ENCODE measurements at places on chromosomes 1 and 21.

DNA sequence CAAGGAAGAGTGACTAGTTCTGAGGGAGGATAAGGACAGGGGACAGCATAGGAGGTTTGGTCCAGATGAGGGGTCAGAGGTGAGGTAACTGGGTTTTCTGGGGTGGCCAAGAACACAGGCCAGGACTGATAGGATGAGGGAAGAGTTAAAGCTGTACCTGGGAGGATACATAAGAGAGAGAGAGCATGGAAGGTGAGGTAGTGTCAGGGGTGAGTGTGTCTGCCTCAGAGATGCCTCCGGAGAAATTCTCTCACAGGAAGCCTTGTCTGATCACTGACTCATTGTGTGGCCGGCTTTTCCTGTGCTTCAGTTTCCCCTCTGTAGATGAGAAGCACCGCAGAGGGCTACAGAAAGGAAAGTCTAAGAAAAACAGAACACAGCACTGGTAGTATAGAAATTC is 40.2 kb downstream of the FASLG start:
- peak; percentile 47 for DNase-seq

GRCh38 chr1:96558635-96559034 is 162.9 kb upstream of the PTBP2 start:
- no peak for DNase-seq

DNA sequence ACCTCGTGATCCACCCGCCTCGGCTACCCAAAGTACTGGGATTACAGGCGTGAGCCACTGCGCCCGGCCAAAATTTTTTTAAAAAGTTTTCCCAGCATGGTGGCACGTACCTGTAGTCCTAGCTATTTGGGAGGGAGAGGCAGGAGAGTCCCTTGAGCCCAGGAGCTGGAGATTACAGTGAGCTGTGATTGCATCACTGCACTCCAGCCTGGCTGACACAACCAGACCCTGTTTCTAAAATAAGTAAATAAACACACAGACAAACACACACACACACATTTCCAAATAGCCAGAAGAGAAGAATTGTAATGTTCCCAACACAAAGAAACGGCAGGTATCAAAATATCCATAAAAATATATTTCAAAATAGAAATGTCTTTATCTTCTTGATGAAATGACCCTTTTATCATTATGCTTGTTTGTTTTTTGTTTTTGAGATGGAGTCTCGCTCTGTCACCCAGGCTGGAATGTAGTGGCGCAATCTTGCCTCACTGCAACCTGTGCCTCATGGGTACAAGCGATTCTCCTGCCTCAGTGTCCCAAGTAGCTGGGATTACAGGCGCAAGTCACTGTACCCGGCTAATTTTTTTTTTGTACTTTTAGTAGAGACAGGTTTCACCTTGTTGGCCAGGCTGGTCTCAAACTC is 9.3 kb downstream of the HES2 start:
- no peak for DNase-seq

DNA sequence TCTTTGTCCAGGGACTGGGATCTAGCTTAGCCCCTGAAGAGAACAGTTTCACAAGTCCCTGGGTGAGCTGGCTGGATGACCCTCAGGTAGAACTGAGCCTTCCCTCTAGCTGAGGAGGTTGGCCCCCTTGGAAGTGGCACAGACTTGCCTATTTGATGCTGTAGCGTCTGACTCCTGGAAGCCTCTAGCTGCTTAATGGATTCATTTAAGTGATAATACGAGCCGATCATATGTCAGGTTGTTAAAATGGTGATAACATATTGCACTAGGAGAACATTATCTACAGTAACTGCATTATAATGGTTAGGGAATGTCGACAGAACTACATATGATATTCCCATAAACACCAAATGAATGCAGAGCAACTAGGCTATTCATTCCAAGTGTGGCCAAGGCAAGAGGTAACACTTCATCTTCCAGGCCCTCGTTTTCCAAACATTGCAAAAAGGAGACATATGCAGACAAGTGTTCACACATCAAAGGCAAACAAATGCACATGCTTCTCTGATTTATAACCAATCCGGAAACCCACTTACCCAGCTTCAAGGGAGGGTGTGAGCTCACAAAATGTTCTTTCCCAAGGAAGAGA is 340.1 kb upstream of the PLXNA2 start:
- DNase-seq: no peak

DNA sequence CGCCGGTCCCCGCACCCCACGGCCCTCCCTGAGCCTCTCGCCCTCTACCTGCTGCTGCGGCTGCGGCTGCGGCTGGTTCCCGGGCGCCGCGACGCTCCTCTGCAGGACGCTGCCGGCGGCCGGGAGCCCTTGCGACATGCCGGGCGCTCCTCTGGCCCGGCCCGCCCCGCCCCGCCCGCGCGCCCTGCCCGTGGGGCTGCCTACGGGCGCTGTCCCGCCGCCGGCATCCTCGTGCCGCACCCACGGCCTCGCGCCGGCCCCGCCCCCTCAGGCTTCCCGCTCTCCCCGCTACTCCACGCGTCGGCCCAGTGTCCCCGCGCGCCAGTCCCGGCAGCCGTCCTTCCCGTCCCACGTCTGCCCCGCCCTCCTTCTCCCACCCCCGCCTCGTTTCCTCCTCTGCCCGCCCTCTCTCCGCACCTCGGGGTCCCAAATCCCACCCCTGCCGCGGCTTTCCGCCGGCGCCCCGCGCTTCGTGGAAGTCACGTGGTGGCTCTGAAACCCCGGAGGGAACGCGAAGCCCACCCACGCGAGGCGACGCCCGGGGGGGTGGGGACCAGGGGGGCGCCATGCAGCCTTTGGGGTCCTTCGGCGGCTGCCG is at the start of gene BATF3:
Gene BATF3, minus strand, starts transcription at position 216 of the 598 bp plus-strand sequence. Its CDS starts 78 bp downstream, at position 138.
- no peak for DNase-seq

GRCh38 chr1:53580739-53581475 is 121.7 kb downstream of the DMRTB1 start:
- DNase-seq: no peak

GRCh38 chr1:45895406-45895805 is 92.0 kb downstream of the MAST2 start:
- DNase-seq: no peak

GRCh38 chr1:110067479-110067892 is 3.0 kb downstream of the ALX3 start:
- DNase-seq: no peak

GRCh38 chr1:93358293-93358692 is 12.6 kb downstream of the DR1 start:
- DNase-seq: no peak

DNA sequence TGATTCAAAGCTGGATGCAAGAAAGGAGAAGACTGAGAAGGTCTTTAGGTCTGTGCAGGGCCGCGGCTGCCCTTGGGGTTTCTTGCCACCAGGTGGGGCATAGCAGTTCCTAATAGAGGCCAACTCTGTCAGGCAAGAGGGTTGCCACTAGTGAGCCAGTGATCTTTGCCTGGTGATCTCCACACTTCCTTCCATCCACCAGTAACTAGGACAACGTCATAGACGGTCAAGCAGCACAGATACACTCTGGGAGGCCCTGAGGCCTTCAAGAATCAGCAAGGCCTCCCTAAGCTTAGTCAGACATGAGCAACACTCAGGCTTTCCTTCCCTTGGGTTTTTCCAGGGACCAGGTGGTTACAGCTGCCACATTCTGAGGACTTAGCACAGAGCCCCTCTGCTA is 32.9 kb upstream of the ATP2B4 start:
- DNase-seq: peak; percentile 23

DNA sequence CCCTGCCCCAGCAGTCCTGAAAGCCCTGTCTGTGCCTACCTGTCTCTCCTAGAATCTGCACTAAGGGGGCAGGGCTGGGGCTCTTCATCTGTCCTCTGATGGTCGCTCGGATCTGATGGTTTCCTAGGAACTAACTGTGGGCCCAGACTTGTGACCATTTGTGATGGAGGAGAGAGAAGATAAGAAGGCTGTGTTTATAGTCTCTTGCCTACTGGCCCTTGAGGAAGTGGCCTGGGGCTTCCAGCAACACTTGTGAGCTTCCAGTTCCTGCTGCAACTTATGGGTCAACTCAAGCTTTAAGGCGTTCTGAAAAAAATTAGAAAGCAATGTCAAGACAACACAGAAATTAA is 53.2 kb upstream of the SYNC start:
- DNase-seq: no peak

- no peak for DNase-seq
Observed at GRCh38 chr1:107251839-107252238, 111.0 kb downstream of the NTNG1 start.

- no peak for DNase-seq
Observed at GRCh38 chr1:234573711-234574299, 36.2 kb downstream of the IRF2BP2 start.

DNA sequence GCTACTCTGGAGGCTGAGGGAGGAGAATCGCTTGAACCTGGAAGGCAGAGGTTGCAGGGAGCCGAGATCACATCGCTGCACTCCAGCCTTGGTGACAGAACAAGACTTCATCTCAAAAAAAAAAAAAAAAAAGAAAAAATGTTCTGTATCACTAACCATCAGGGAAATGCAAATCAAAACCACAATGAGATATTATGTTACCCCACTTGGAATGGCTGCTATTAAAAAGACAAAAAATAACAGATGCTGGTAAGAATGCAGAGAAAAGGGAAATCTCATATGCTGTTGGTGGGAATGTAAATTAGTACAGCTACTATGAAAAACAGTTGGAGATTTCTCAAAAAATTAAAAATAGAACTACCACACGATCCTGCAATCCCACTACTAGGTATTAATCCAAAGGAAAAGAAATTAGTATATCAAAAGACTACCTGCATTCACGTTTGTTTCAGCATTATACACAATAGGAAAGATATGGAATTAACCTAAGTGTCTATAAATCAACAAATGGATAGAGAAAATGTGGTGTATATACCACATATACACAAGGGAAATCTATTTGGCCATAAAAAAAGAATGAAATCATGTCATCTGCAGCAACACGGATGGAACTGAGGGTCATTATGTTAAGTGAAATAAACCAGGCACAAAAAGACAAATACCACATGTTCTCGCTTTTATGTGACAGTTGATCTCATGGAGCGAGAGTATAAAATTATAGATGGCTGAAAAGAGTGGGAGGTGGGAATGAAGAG is 62.6 kb downstream of the ABL2 start:
- DNase-seq: no peak

- DNase-seq: no peak
Observed at GRCh38 chr1:192809307-192810252, 741 bp downstream of the RGS2 start.

DNA sequence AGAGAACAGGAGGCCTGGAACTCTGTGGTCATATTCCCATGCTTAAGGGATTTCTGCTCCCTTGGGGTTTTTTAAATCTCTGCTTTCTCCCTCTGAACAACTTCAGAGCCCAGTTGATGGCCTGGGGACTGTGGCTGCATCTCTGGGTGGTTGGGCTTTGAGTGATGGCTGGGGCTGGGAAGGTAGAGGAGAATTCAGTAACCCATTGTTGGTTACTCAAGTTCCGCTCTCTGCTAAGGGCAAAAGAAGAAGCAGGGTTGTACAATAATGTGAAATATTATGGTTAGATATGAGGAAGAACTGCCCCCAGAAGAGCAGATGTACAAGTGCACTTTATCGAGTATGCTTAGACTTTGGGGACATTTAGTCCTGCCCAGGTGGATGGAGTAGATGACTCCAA is 72.1 kb upstream of the CNTN2 start:
- DNase-seq: no peak

DNA sequence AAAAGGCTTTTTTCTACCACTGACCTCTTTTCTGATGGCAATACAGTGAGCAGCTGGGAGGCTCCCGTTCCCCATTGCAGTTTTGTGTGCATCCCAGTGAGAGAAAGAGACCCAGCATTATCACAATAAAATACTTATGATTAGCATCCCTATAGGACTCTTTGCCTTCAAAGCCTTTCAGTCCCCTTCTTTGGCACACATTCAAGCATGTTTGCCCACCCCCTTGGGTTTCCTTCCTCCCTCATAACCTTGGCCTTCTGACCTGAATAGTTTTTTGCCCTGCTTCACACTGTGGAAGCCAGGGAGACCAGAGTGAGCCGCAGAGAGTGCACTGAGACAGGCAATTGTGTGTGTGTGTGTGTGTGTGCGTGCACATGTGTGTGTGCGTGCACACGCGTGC is 13.2 kb upstream of the PLXNA2 start:
- DNase-seq: no peak

- no peak for DNase-seq
Observed at GRCh38 chr1:180860535-180860934, 52.2 kb upstream of the KIAA1614 start.

DNA sequence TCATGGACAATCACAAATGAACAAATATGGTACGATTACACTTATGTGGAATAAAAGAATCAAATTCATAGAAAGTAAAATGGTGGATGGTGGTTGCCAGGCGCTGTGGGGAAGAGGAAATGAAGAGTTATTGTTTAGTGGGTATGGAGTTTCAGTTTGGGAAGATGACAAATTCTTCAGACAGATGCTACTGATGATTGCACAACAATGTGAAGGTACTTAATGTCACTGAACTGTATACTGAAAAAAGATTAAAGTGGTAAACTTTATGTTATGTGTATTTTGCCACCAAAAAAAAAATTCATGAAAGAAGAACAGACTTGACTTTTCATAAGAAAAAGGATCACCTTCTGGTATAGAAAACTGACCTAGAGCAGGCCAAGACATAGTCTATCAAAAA is 745.6 kb upstream of the CXADR start:
- no peak for DNase-seq

GRCh38 chr1:197991594-197991993 is 74.4 kb downstream of the LHX9 start:
- no peak for DNase-seq

DNA sequence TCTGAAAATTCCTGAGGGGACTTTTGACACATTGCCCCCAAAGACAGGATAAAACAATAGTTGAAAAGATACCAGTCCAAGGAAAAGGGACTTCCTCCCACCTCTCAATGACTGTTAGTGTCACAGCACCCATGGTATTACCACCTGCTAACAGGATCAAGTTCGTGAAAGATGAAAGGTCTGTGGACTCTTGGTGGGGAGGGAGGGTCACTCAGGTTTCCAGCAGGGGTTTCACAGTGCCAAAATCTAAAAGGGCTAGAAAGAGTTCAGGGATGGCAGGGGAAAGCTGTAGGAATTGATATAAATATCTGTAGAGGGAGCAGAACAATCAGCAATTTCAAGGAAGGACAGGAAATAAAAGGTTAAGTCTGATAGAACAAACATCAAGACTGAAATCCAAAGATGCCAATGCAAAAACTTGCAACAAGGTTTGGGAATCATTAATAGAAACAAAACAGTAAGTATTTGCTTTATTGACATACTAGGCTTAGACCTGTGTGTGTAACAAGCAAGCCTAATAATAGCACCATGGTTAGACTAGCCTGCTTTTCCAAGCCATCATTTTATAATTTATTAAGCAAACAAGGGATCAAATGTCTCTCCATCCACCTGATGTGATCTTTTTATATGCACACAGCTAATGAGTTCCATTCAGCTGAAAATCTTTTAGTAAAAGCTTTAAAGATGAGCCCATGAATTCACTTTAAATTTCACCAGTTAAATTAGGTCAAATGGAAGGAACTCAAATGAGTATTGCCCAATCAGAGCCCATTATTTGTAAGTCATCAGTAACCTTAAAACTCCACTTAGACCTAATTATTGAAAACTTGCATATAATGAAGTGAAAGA is 3.7 kb downstream of the MCL1 start:
- DNase-seq: no peak

GRCh38 chr1:8711151-8711550 is 106.3 kb downstream of the RERE start:
- DNase-seq: no peak
